ENCODE measurements at places on chromosomes 7 and 10. TPM values are rescaled to one million over a fixed set of nuclear protein-coding genes. Genes with fewer than 3 reads are reported as not detected.

The OR2A12 gene
- not detected for total RNA-seq

GRCh38 chr10:46515366-46515765, 41.1 kb downstream of the GPRIN2 start:
- peak; percentile 13 for DNase-seq

DNA sequence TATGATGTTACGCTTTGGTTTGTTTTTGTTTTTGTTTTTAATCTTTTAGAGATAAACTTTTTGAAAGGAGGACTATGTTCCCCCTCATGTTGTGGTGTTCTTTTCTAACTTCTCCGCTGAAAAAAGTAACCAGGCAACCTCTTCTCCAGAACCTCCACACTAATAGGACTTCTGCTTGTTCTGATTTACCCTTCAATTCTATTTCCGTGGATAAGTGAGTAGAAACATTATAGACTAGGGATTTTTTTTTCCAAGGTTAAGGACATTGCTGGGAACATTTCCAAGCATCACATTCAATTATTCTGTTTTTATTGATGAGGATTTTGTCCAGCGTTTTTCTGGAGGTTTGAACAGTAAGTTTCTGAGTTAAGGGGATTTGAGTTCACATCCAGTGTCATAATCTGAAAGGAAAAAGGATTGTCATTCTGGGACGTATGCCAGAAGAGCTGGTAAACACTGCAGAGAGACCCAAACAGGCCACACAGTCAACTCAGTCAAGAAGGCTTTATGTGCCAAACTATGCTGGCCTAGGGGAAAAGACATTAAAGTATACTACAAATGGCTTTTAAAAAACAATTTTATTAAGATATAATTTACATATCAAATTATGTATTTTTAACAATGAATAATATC, 28.3 kb upstream of the RALA start:
- peak; percentile 26 for DNase-seq

GRCh38 chr10:4279655-4280054, 494.6 kb upstream of the KLF6 start:
- no peak for DNase-seq

GRCh38 chr7:129317450-129317849, 92.6 kb downstream of the AHCYL2 start:
- no peak for DNase-seq

- no peak for DNase-seq
Measured at GRCh38 chr7:155791836-155792235, 20.4 kb downstream of the SHH start.

DNA sequence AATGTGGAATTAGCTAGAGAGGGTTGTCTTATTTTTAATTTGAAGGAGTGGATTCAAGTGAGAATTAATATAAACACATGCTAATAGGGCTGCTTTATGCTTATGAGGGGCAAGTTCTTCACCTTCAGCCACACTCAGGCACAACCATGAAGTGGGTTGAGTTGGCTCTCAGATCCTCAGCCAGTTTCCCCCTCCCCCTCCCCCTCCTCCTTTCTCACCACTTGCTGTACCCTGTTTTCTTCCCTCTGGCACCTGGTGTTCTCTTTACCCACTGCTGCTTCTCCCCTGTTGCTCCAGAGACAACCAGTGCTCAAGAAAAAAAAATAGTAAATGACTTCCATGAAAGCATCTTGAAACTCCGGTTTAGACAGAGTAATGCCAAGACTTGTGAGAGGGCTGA, 1083.3 kb downstream of the CNTNAP2 start:
- DNase-seq: no peak

GRCh38 chr10:103451831-103452505, at the start of gene CALHM2:
Gene CALHM2, minus strand, starts transcription at chr10:103452370. Its CDS starts 2,429 bp downstream, at chr10:103449941.
- no peak for DNase-seq

- DNase-seq: no peak
Measured at GRCh38 chr10:124646483-124647352, 97.5 kb downstream of the FAM53B start.

The PIK3CG gene
- 1.2 TPM for total RNA-seq

- no peak for DNase-seq
Measured at GRCh38 chr10:69831231-69831855, 29.6 kb downstream of the COL13A1 start.

DNA sequence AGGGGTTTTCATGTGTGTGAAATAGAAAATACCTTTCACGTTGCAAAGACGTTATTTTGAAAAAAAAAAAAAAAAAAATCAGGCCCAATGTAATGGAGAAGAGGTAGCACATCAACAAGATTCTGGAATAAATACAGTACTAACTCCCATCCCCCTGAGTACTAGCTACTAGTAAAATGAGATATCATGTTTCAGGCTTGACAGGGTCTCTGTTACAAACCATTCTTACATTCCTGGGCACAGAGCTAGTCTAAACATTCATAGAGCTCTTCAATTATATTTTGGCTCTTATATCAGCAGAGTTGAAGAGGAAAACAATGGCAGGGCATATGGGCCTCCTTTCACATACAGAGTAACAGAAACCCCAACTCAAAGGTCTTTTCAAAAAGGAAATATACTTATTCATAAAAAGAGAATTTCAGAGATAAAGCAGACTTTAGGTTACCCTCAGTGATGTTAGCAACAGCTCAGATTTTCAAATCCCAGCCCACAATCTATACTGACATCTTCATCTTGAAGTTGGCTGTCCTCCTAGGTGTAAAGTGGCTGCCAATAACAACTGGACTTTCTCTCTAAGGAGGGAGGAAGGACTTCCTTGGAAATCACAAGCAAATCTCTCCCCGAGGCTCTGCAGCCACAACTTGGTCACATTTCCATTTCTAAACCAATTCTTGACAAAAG, 18.6 kb downstream of the C7orf33 start:
- no peak for DNase-seq

- no peak for DNase-seq
Measured at GRCh38 chr7:64504581-64505120, 58.2 kb downstream of the ZNF680 start.

The FAM237B gene
- total RNA-seq: not detected

GRCh38 chr7:73730485-73730884, 8.1 kb downstream of the ABHD11 start:
- no peak for DNase-seq

DNA sequence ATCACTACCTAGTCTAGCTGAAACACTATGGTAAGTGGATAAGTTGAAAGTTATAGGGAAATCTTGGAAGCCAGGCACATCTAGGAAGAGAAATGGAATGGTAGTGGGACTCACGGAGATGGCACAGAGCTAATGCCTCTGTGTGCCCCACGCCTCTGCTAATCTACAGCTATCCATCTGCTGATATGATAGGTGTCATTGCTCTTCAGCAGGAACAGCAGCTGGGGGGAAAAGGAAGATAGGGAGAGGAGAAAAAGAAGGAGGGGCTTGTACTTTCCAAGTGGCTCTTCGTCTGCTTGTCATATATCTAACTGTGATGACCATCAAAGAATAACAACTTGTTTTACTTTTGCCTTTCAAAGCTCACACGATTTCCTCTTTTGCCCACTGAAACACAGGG, 1199.1 kb upstream of the SORCS1 start:
- DNase-seq: no peak

The CCDC3 gene
- total RNA-seq: 21.3 TPM

- DNase-seq: no peak
Measured at GRCh38 chr7:149109969-149110368, 16.2 kb downstream of the ZNF425 start.

Measured in SJSA1 (cell line).